ENCODE measurements at places on chromosomes 12 and 14. TPM values are rescaled to one million over a fixed set of nuclear protein-coding genes. Genes with fewer than 3 reads are reported as not detected.

Gene NPAS3
- total RNA-seq: 0.23 TPM

Gene KICS2
- 9.6 TPM for total RNA-seq

Gene FLRT2
- 4.5 TPM for total RNA-seq

Gene KLRF1
- 1.1 TPM for total RNA-seq

Gene RPL6
- 969 TPM for total RNA-seq

Gene CLEC1A
- total RNA-seq: 0.41 TPM

Gene SYCP3
- total RNA-seq: not detected

Gene RNASE7
- not detected for total RNA-seq

Gene ST8SIA1
- total RNA-seq: 0.13 TPM

Gene DACT1
- total RNA-seq: 0.15 TPM

Gene MMP19
- 0.05 TPM for total RNA-seq

Gene BIN2
- 0.39 TPM for total RNA-seq

Gene SOX5
- total RNA-seq: 0.23 TPM

Gene NAV3
- 2.5 TPM for total RNA-seq

Gene SPIC
- total RNA-seq: not detected

Gene LRRK2
- total RNA-seq: 0.13 TPM

Gene RNF212B
- not detected for total RNA-seq

Gene FAM161B
- total RNA-seq: 2.2 TPM

Gene AHNAK2
- total RNA-seq: 223 TPM

Gene SLC10A1
- total RNA-seq: not detected

Gene GNB3
- total RNA-seq: 0.21 TPM

Gene PLEKHD1
- 0.08 TPM for total RNA-seq

Gene PLEKHG7
- not detected for total RNA-seq

Gene KRT3
- not detected for total RNA-seq

Gene PAN2
- 71.9 TPM for total RNA-seq

Gene KLRC4
- total RNA-seq: 1.4 TPM

Gene FGF6
- total RNA-seq: not detected

Gene KLRK1
- 0.95 TPM for total RNA-seq

Gene SERPINA10
- total RNA-seq: 0.03 TPM
